ENCODE measurements at places on chromosomes 6 and 20. TPM values are rescaled to one million over a fixed set of nuclear protein-coding genes. Genes with fewer than 3 reads are reported as not detected.

Gene FUT9
- total RNA-seq: not detected

Gene ARMH2
- total RNA-seq: 0.41 TPM

Gene TNFAIP3
- 225 TPM for total RNA-seq

DNA sequence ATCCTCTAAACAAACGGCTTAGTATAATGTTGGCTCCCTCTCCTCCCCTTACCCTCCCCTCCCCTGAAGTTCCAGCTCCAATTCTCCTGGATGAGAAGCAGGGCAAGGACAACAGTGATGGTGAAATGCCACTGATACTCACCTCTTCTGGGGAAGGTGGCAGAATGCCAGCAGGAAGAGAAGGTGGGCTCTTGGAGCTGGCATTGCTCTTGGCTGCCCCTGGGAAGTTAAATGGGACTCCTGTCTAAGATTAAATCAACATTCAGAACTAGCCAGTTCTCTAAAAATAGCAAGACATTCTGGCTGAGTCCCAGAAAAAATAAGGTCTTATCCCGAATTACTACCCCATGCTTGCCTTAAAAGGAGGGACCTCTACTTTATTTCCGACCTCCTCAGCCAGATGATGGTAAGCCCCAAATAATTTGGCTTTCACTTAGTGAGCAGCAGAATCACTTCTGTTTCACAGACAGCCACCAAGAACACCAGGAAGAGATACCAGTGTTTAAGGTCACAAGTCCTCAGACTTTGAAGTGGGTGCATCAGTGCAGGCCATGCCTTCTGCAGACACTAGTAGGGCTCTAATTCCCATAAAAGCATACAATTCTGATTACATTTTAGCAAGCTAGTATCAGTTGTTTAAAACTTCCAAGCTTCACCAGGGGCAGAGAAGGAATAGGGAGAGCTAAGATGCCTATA is 46.0 kb upstream of the IL17A start:
- DNase-seq: no peak
- H3K4me1 ChIP-seq: peaks cover 9% of the 10 kb centered on the region
- H3K27ac ChIP-seq: no peak overlapping the region
- no peaks in the 10 kb centered on the region for H3K36me3 ChIP-seq

GRCh38 chr20:19462491-19462890 is 250.0 kb downstream of the SLC24A3 start:
- H3K4me3 ChIP-seq: no peak overlapping the region
- no peak for DNase-seq
- H3K36me3 ChIP-seq: no peaks in the 10 kb centered on the region
- peaks cover 2% of the 10 kb centered on the region for H3K4me1 ChIP-seq

DNA sequence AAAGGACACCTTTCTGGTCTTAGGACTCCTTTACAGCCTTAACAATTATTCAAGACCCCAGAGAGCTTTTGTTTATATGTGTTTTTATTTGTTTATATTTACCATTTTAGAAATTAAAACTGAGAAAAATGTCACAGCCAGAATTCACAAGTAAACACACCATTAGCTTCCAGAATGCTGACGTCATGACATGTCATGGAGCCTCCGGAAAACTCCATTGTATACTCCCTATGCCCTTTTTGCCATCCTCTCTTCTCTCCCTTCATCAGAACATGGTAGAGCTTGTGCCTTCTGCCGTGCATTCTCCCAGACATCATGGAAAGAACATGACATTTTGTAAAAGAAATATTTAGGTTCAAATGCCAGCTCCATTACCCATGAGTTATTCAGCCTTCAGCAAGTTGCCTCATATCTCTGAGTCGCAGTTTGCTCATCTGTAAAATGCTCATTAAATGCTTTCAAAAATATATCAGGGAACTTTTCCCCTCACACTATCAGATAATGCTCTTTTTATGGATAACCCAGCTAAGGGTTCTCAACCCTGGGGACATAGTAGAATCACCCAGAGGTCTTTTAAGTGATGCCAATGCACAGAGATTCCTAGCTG is 27.8 kb downstream of the TNFAIP3 start:
- H3K4me3 ChIP-seq: no peak overlapping the region
- no peaks in the 10 kb centered on the region for H3K27me3 ChIP-seq
- no peak overlapping the region for H3K27ac ChIP-seq
- H3K36me3 ChIP-seq: peaks cover 10% of the 10 kb centered on the region
- H3K4me1 ChIP-seq: no peaks in the 10 kb centered on the region

DNA sequence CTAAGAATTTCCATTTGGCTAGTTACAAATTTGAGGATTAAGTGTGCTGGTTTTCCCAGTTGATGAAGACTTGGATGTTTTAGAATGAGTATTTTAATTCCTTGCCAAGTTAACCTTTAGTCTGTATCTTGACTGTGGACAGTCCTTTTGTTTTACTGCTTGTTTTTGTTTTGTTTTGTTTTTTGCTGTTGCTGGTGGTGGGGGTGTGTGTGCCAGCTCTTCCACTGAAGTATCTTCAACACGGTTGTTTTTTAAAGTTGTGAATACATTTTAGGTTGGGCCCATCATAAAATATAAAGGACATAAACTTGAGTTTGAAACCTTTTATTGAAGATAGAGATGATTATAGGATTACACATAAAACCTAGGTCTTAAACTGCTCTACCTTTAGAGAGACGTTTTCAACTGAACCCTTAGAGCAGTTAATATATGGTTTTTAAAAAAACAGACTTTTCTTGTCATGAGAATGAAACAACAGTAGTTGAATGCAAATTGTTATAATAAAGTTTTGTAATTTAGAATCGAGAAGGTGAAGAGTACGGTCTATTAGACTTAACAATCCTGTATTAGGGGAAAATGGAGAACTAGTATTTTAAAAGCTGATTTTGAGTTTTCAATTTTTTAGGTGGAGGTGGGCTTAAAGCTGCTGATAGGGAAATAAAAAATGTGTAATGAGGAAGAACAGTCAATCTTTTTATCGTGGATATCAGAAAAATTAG is 4.0 kb downstream of the QKI start:
- H3K4me1 ChIP-seq: peaks cover 33% of the 10 kb centered on the region
- H3K27ac ChIP-seq: no peak overlapping the region
- H3K36me3 ChIP-seq: peaks cover 2% of the 10 kb centered on the region
- H3K4me3 ChIP-seq: no peak overlapping the region
- H3K27me3 ChIP-seq: no peaks in the 10 kb centered on the region

DNA sequence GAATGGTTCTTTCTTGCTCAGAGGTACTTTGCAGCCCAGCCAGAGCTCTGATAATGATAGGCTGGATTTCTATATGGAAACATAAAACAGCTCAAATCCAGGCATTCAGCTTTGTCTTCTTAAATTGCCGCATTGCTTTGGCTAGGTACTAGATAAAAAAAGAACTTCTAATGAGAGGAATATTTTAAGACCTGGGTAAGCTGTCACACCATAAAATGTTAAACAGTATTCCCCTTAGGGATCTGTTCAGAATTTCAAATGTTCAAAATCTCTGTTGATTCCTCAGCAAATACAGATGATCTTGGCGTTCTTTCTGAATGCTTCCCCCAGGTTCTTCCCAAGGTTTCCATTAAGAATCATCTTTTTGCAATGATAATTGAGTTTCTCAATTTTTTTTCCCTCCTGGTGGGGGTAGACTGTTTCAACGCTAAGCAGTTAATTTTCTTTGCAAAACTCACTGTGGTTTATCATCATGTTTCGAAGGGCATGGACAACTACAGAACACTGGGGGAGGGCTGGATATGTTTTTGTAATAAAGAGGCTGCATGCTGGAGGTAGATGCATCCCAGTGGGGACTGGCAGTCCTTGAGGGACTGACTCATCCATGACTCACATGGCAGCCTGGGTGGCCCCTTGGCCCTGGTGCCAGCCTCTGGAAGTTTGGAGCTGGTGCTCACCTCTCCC is 31.0 kb downstream of the TIAM2 start:
- no peak for DNase-seq
- H3K27me3 ChIP-seq: no peaks in the 10 kb centered on the region
- H3K4me3 ChIP-seq: no peak overlapping the region
- H3K27ac ChIP-seq: no peak overlapping the region

GRCh38 chr6:107329063-107329860 is 130.1 kb downstream of the PDSS2 start:
- no peak for DNase-seq
- peaks cover 15% of the 10 kb centered on the region for H3K36me3 ChIP-seq
- H3K27ac ChIP-seq: no peak overlapping the region
- H3K4me1 ChIP-seq: peaks cover 13% of the 10 kb centered on the region
- no peaks in the 10 kb centered on the region for H3K27me3 ChIP-seq

DNA sequence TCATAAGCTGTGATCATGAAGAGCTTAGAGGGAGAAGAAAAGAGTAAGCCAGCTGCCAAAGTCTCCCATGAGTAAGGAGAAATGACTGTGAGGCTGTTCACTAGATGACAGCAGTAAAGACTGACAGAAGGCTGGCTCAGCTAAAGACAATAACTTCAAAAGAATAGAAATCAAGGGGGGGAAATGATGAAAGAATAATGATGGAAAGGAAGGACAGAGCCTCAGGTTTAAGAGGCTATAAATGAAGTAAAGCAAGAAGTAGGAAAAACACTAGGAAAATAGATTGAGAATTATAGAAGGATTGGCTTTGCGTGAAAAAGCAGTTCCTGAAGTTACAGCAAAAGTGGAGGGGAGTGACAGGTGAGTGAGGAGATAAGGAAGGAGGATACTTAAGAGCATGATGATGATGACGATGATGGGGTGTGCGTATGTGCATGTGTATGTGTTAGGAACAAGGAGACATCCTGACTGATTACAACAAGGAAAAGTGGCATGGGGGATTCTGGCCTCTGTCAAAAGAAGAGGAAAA is 48.2 kb downstream of the HBS1L start:
- H3K4me3 ChIP-seq: no peak overlapping the region
- peaks cover 20% of the 10 kb centered on the region for H3K36me3 ChIP-seq
- H3K27me3 ChIP-seq: no peaks in the 10 kb centered on the region
- H3K27ac ChIP-seq: no peak overlapping the region

DNA sequence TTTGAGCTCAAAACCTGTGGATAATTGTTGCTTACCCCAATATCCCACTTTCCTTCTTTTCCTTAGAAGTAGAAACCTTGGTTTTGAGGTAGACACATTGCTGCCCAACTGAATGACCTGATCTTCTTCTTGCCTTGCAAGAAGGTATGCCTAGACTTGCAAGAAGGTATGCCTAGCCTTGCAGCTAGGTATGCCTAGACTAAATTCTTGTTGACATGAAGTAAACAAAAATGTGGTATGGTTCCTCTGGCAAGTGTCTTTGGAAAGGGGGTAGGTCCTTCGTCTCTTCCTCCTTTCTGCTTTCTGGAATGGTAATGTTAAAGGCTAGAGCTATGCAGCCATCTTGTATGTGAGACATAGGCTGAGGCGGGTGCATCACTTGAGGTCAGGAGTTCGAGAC is 129.2 kb downstream of the GMPR start:
- no peak overlapping the region for H3K27ac ChIP-seq
- H3K27me3 ChIP-seq: no peaks in the 10 kb centered on the region
- no peaks in the 10 kb centered on the region for H3K4me1 ChIP-seq
- DNase-seq: no peak
- peaks cover 4% of the 10 kb centered on the region for H3K36me3 ChIP-seq

DNA sequence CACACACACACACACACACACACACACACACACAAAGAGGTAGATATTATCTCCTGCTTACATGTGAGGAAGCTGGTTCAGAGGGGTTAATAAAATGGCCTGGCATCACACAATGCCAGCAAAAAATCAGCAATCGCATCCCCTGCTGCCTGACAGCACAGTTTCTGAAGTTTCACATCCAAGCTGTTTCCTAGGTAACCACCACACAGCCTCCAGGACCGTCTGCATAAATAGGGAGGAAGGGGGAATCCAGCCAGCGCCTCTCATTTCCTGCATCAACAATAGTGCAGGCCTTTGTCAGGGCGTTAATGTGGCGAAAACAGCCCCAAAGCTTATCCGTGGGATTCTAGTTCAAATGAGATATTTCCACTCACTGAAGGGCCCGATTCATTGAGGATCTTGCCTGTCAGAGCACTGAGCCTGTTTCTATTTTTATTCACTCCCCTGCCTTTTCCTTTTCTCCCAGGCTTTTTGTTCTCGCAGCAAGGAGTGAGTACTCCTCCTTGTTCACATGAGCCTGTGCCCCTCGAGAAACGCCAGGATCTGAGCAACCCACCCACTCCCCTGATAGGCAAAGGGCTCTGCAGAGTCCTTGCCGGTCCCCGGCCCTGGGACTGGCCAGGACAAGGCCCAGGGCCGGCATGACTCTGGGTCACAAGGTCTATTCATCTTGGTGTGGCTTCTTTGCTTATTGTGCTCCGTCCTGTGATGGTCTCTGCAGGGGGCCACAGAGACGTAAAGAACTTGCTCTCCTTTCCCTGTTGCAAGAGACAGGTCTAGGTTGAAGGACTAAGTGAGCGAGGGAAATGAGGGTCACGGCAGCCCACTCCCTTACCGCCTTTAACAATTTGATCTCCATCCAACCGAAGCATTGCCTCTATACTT is 32.7 kb downstream of the TUBB2B start:
- no peak overlapping the region for H3K27ac ChIP-seq
- H3K27me3 ChIP-seq: peaks cover 12% of the 10 kb centered on the region
- no peak for DNase-seq
- H3K4me1 ChIP-seq: no peaks in the 10 kb centered on the region
- H3K36me3 ChIP-seq: no peaks in the 10 kb centered on the region
- no peak overlapping the region for H3K4me3 ChIP-seq

DNA sequence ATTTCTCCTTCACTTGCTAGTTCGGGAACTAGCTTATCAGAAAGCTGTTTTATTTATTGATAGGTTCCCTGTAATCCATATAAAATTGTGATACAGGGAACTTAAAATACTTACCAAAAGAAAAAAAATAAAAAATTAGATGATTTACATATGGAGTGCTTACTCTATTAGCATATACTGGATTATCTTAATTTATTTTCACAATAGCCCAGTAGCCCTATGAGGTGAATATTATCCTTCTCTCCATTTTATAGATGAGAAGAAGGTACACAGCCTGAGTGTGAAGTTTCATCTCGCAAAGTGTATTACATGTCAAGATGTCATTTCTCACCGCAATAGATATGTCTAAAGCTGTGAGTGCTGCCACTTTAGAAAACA is 463.5 kb downstream of the CDKAL1 start:
- no peak overlapping the region for H3K4me3 ChIP-seq
- no peak overlapping the region for H3K27ac ChIP-seq
- no peaks in the 10 kb centered on the region for H3K4me1 ChIP-seq
- H3K36me3 ChIP-seq: peaks cover 30% of the 10 kb centered on the region
- no peaks in the 10 kb centered on the region for H3K27me3 ChIP-seq

DNA sequence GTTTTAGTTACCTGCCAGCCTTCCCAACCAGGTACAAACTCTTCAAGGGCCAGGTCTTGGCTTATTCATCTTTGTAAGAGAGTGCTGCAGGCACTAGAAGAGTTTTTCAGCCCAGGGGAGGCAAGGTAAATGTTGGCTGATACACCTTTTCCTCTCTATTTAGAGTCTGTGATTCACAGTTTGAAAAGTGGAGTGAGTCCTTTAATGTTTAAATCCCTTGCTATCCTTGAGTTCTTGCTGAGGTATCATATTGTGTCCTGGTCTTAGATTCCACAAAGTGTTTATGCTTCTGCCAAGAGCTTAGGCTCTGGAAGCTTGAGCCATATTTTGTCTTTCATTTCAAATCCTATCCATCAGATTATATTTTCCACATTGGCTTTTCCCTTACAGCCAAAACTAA is 52.8 kb upstream of the CITED2 start:
- H3K4me3 ChIP-seq: no peak overlapping the region
- DNase-seq: no peak
- H3K27me3 ChIP-seq: peaks cover 3% of the 10 kb centered on the region
- H3K36me3 ChIP-seq: peaks cover 3% of the 10 kb centered on the region
- no peak overlapping the region for H3K27ac ChIP-seq

- H3K4me1 ChIP-seq: peaks cover 1% of the 10 kb centered on the region
- peaks cover 4% of the 10 kb centered on the region for H3K36me3 ChIP-seq
- no peak overlapping the region for H3K27ac ChIP-seq
These were observed 11.1 kb upstream of the ADTRP start for GRCh38 chr6:11789744-11790143.

- peaks cover 3% of the 10 kb centered on the region for H3K27me3 ChIP-seq
- no peak overlapping the region for H3K27ac ChIP-seq
- H3K4me1 ChIP-seq: no peaks in the 10 kb centered on the region
- H3K4me3 ChIP-seq: no peak overlapping the region
- DNase-seq: no peak
These were observed 6.8 kb downstream of the GUCA1A start for GRCh38 chr6:42179945-42180313.

All from activated CD8-positive, alpha-beta memory T cell treated with anti-CD3 and anti-CD28 coated beads, Interleukin-2, amount 10 ng/mL, durations not matched to agents 7 days and 5 days (primary cell).